ENCODE measurements at places on chromosomes 1 and 21.

- no peak for DNase-seq
These were observed 6.3 kb upstream of the CFAP410 start for GRCh38 chr21:44345495-44345894.

GRCh38 chr1:23810818-23811540 is 10.4 kb upstream of the GALE start:
- DNase-seq, result peak; percentile 62

DNA sequence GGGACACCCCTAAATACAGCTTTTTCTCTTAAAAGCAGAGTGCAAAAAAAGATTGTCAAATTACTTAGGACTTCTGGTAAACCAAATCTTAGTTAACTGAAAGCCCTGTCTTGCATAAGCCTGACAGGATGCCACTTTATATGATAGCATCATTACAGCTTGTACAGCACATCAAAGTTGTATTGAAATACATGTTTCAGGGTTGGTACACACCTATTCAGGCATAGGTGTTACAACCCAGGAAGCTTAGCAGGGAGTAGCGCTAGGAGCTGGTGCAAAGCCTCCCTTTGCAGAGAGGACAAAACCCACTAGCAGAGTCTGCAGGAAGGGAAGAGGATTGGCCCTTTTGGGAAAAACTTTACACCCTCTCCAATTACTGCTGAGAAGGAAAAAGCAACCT is 258.9 kb upstream of the SGIP1 start:
- no peak for DNase-seq

DNA sequence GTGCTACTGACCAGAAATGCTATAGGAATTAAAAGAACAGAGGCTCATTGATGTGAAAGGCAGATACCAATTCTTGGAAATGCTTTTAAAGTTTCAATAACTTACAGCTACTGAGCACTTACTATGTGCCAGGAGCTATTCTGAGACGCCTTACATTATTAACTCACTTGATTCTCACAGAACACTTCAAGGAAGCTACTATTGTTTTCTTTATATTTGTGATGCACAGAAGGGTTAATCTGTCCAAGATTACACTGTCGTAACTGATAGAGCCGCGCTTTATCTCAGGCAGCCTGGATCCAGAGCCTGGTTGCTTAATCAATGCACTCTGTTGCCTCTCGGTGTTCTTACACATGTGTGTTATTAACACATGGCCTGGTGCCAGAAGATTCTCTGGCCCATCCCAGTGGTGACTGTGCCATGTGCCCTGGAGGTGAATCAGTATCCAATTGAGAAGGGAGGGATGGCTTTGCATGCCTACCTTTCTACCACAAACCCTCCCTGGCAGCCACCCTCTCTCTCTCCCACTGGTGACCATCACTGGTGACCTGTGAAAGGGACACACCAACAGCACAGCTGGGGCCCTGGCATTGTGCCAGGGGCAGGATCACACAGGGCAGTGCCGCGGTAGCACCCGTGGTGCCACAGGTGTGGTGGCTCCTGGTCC is 8.8 kb downstream of the FMO1 start:
- DNase-seq, result no peak

GRCh38 chr1:193104502-193104906 is 710 bp downstream of the GLRX2 start:
- no peak for DNase-seq

GRCh38 chr21:45833414-45833813 is 148.2 kb upstream of the COL6A1 start:
- no peak for DNase-seq

Measured in GM12864 (cell line).